ENCODE measurements at places on chromosomes 13 and 19. TPM values are rescaled to one million over a fixed set of nuclear protein-coding genes. Genes with fewer than 3 reads are reported as not detected.

ELSPBP1 gene
- not detected for total RNA-seq

OR7C1 gene
- total RNA-seq = not detected

RNF113B gene
- total RNA-seq = not detected

C19orf33 gene
- total RNA-seq = 343 TPM

DNA sequence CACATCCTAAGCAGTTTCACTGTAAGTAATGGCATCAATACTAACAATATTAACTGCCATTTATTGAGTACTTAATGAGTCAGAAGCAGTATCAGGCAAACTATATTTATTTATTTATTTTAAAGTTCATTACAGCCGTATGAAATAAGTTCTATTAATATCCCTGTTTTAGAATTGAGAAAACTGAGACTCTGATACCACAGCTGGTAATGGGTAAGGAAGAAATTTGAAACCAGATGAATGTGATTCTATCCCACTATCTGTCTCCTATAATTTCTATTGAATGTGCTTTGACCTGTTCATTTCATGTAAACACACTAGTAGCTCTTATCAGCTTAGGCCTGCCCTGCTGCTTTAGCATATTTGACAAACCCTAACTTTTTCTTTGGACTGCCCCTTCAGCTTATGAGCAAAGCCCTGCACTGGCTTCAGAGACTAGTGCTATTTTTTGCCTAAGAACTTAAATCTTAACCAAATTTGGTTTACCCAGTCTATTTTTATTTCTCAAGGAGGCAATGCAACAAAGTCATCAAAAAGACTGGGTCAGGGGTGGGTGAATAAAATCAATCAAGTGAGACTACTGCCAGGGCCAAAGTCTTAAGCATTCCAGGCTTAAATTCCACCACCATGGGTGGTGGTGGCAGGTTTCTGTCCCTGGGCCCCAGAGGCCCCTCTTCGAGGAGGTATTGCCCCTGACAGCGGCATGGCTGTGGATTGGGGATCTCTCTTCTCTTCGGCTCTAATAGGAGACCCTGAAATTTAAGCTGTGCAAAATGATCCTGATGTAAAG, 143.4 kb downstream of the DLEU7 start:
- H3K4me3 ChIP-seq = no peak overlapping the region
- no peaks in the 10 kb centered on the region for H3K27me3 ChIP-seq
- H3K27ac ChIP-seq = no peak overlapping the region
- H3K4me1 ChIP-seq = no peaks in the 10 kb centered on the region
- no peaks in the 10 kb centered on the region for H3K36me3 ChIP-seq
- no peak for DNase-seq

DNA sequence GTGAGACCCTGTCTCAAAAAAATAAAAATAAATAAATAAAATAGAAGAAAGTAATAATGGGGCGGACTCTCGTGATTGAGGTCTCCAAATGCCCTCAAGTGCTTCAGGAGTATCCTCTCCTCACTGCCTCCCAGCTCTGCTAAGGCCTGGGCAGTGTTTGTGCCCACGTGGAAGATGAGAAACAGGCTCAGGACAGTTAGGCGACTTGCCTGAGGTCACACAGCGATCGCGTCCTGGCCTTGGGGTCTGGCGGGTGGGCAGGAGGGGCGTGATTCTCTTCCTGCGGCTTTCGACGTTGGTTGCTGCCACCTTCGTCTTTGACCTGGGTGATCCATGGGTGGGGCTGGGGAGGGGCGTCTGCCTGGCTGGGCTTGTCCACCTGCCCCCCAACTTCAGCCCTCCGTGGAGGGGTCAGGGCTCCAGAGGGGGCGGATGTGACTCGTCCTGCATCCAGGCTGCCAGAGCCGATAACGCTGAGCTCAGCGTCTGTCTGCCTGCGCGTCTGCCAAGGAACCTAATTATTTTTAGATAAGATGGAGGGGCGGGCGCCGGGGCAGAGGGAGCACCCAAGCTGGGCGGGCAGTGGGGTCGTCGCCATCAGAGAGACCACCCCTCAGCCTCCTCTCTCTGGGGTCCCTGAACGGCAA, 56.9 kb downstream of the NFIC start:
- DNase-seq = no peak
- H3K27ac ChIP-seq = no peak overlapping the region
- H3K36me3 ChIP-seq = peaks cover 64% of the 10 kb centered on the region
- H3K27me3 ChIP-seq = no peaks in the 10 kb centered on the region
- peaks cover 4% of the 10 kb centered on the region for H3K4me1 ChIP-seq
- no peak overlapping the region for H3K4me3 ChIP-seq

GRCh38 chr19:12782424-12783290, 7.3 kb upstream of the HOOK2 start:
- H3K4me1 ChIP-seq = peaks cover 5% of the 10 kb centered on the region
- DNase-seq = peak; percentile 72
- no peaks in the 10 kb centered on the region for H3K27me3 ChIP-seq
- H3K27ac ChIP-seq = no peak overlapping the region
- no peaks in the 10 kb centered on the region for H3K36me3 ChIP-seq

DNA sequence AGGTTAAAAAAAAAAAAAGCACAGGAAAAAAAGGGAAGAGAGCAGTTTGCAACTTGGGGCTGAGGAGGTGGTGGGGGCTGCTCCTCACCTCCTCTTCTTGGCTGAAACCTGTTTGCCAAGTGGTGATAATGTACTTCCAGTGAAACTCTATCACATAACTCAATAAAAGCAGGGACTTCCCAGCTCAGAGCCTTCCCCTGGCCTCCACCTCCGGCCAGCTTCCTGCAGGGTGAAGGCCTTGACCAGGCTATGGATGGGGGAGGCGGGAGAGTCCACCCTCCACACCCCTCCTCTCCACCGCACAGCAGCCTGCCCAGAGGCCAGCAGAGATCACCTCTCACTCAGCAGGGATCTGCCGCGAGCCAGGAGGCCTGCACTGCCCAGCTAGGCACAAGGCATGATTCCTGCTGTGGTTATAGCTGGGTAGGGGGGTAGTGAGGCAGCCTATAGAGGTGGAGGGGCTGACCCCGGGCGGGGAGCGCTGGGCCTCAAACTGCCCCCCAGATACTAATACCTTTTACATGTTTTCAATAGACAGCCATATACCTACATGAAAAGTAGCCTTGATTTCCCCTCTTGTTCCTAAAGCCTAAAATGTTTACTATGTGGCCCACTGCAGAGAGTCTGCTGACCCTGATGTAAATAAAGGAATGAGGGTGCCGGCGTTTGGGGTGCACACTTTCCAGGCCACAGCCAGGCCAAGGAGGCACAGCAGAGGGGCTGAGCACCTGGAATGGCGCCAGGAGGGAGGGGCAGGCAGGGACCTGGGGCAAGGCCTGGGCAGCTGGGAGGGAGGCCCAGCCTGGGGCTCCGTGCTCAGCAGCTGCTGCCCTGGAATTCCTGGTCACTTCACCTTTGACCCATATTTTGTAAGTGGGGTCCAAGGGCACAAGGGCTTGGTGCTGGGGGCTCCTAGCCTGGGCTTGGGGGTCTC, 10.3 kb downstream of the ZNF787 start:
- no peak overlapping the region for H3K4me3 ChIP-seq
- no peak overlapping the region for H3K27ac ChIP-seq
- H3K36me3 ChIP-seq = peaks cover 16% of the 10 kb centered on the region
- no peaks in the 10 kb centered on the region for H3K27me3 ChIP-seq
- DNase-seq = no peak
- peaks cover 19% of the 10 kb centered on the region for H3K4me1 ChIP-seq

DNA sequence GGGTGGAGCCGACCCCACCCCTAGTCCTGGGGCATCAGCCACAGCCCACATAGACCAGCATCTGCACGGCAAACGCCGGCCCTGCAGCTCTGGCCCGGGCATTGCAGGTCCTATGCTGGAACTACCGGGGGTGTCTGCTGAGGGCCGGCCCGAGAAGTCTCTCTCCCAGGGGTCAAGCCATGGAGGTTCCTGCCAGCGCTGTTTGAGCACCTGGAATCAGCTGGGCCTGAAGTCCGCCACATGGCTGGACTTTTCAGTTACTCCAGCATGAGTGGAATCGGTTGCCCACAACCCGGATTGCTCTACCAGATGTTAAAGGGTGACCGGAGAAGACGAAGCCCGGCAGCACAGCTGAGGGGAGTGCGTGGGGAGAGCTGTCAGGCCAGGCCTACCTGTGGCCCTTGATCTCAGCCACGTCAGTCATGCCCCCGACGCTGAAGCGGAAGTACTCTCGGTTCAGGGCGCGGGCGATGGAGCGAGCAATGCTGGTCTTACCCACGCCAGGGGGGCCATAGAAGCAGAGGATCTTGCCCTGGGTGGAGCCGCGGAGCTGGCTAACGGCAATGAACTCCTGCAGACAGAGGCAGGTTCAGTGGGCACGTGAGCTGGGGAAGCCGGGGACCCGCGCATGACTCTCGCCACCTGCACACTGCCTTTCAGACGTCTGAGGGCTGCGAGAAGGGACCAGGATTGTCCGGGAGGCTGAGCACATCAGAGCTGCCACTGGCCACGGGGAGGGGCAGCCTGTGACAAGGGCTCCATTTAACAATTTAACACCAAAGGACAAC, 8.7 kb downstream of the RPL36 start:
- H3K36me3 ChIP-seq = peaks cover 84% of the 10 kb centered on the region
- peaks cover 6% of the 10 kb centered on the region for H3K4me1 ChIP-seq
- H3K27ac ChIP-seq = no peak overlapping the region
- no peaks in the 10 kb centered on the region for H3K27me3 ChIP-seq
- no peak for DNase-seq

- H3K27ac ChIP-seq = no peak overlapping the region
- peaks cover 12% of the 10 kb centered on the region for H3K4me1 ChIP-seq
- no peak for DNase-seq
- no peaks in the 10 kb centered on the region for H3K36me3 ChIP-seq
- no peak overlapping the region for H3K4me3 ChIP-seq
- no peaks in the 10 kb centered on the region for H3K27me3 ChIP-seq
Measured at GRCh38 chr13:31747966-31748365, 8.6 kb downstream of the RXFP2 start.
